Fibroblast of lung (primary cell): ENCODE measurements at places on chromosomes 11 and 22. TPM values are rescaled to one million over a fixed set of nuclear protein-coding genes. Genes with fewer than 3 reads are reported as not detected.

The TEX12 gene
- 0.17 TPM in 1 of 2 replicates, not detected in the other for total RNA-seq

The NEFH gene
- total RNA-seq: 0.17 and 0.26 TPM in 2 replicates

The B4GALNT4 gene
- 1.5 and 1.8 TPM in 2 replicates for total RNA-seq

The KCNJ1 gene
- total RNA-seq: under 0.01 TPM in 1 of 2 replicates, not detected in the other

The LMNTD2 gene
- total RNA-seq: 0.17 and 0.26 TPM in 2 replicates

The FJX1 gene
- 8.7 and 10.4 TPM in 2 replicates for total RNA-seq
